ENCODE measurements at places on chromosomes 2 and 18.

GRCh38 chr2:1595274-1595673 lies 149.0 kb downstream of the PXDN start:
- DNase-seq = no peak

DNA sequence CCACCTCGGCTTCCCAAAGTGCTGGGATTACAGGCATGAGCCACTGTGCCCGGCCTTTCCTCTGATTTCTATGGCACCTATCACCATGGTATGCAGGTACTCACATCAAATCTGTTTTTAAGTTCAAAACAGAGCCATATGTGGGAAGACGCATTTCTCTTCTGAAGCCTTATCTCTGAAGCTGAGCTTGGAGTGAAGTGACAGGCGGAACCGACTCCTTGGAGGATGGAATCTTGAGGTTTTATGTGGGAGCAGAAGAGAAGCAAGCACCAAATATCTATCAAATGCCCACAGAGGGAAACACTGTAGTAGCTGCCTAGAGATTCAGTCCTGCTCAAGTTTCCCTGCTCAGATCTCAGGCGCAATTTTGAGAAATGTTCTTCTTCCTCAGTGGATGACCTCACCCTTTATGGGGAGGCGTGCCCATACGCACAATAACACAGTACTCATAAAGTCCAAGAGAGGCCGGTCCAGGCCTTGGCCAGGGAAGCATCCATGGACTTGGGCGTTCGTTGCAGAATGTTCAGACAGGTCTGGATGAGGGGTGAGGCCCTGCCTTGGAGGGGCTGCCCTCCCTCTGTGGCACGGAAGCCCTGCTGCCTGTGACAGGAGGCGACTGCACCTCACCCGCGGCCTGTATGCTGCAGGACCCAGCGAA lies 67.9 kb downstream of the HNRNPLL start:
- no peak for DNase-seq

- no peak for DNase-seq
Measured at GRCh38 chr18:29307231-29307630, 1130.3 kb upstream of the CDH2 start.

DNA sequence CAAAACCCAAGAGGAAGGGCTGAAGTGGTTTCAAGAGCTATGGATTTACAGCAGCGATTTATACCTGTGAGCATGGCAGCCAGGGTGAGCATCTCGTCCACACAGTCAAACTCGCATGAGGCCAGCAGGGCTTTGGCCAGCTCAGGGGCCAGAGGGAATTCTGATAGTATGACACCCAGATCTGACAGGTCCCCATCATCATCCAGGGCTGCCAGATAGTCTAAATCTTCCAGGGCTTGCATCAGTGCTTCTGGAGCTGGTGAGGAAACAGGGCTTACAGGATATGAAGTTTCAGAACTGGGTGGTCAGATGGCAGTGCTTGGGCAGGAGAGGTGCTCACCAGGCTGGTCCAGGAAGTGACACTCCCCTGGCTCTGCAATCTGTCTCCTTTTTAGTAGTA lies 3.5 kb downstream of the DQX1 start:
- DNase-seq = no peak

GRCh38 chr18:74290794-74291471 lies 830 bp downstream of the CYB5A start:
- no peak for DNase-seq

- DNase-seq = no peak
Measured at GRCh38 chr2:136394136-136395060, 276.4 kb upstream of the CXCR4 start.

DNA sequence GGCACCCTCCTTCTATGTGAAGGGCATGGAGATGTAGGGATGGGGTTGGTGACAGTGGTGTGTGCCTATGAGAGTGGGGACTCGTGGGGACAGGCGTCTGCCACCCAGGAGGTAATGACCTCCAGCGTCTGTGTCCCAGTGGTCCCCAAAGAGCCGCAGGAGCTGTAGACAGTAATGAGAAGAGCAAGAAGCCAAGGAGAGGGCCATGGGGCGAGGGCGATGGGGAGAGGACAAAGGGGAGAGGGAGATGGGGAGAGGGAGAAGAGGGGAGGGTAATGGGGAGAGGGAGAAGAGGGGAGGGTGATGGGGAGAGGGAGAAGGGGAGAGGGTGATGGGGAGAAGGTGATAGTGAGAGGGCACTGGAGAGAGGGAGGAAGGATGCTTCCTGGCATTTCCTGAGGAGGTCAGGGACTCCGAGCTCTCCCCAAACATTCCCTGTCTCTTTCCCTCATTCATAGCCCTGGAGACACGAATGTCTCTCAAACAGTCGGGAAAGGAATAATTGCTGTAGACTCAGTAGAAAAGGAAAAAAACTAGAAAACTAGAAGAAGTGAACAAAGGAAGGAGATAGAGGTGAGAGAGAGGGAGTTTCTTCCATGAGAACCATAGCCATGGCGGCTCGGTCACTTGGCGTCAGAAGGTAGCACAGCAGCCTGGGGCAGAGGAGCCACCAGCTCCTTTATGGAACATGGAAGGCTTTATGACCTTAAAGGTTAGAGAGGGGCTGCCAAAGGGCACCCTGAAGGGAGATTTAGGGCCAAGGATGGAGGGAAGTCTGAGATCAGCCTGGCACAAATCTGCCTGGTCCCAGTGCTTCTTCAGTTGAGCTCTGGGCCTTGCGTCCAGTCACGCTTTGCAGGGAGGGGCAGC lies 39.5 kb downstream of the PSD4 start:
- no peak for DNase-seq

DNA sequence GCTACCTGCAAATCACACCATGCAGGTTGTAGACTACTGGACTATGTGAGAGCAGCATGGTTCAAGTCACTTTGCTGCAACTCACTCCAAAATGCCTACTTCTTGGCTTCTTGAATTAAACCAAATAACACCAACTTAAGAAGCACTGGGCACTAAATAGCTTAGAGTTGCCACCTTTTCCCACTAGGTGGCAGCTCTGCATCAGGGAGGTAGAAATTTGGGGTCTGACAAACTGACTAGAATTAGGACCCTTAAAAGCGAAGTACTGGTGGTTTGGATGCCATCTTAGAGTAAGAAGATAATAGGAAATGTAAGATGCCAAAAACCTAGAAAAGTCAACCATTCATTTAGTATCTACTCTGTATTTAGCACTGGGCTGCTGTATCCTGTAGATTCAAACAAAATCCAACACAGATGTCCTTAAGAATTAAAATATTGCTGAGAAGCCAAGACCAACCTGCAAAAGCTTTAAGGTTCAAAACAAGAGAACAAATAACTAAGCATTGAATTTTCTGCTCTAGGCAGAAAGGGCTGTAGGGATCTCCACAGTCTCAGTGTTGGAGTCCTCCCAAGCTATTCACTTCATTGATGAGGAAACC lies 65.5 kb downstream of the CCBE1 start:
- DNase-seq = no peak

DNA sequence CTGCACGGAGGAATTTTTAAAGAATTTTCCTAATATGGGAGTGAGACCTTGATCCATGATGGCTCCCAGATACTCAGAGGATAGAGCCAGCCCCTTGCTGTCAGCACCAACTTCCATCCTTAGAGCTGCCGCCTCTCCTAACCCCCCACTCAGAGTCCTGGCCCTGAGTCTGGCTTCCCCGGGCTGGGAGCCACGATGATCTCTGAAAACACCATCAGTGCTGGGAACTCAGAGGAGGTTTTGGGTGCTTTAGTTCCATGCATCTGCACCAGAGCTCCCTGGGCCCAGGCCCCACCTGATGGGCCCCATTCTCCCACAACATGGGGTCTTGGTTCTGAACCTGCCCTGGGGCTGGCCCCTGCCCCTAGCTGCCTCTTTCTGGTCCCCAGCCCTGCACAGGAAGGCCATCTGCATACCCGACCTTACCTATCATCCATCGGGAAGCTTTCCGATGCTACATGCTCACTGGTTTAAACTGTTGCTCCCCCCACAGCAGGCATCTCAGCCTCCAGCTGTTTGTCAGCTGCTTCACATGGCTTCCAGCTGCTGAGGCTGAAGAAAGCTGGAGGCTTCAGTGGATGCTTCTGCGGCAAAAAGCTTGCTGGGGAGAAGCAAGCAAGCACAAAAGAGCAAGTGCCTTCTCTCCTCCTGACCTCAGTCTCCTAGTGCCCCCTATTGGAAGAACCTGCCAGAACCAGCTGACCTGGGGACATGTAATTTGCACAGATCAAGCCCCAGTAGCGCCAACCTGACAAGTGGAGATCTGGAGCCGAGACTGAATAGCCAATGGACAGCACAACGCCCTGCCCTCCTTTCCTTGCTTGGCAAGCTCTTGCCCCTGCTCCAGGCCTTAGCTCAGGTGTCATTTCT lies 24.2 kb upstream of the RHOB start:
- peak; percentile 39 for DNase-seq

DNA sequence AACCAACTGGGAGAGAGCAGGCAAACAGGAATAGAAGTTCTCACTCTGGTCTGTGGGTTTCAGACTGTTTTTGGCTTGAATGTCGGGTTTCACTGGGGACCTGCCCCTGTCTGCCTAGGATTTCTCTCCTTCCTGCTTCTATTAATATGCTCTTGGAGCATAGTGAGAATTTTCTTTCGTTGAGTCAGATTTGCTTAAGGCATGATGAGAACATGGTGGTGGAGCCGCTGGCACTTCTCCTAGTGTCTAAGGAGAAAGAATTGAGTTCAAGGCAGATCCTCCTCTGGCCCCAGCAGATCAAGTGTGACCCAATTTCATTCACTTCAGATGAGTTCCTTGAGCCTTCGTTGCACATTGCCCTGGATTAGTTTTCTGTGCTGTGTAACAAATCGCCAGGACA lies 103.9 kb upstream of the HS6ST1 start:
- no peak for DNase-seq

DNA sequence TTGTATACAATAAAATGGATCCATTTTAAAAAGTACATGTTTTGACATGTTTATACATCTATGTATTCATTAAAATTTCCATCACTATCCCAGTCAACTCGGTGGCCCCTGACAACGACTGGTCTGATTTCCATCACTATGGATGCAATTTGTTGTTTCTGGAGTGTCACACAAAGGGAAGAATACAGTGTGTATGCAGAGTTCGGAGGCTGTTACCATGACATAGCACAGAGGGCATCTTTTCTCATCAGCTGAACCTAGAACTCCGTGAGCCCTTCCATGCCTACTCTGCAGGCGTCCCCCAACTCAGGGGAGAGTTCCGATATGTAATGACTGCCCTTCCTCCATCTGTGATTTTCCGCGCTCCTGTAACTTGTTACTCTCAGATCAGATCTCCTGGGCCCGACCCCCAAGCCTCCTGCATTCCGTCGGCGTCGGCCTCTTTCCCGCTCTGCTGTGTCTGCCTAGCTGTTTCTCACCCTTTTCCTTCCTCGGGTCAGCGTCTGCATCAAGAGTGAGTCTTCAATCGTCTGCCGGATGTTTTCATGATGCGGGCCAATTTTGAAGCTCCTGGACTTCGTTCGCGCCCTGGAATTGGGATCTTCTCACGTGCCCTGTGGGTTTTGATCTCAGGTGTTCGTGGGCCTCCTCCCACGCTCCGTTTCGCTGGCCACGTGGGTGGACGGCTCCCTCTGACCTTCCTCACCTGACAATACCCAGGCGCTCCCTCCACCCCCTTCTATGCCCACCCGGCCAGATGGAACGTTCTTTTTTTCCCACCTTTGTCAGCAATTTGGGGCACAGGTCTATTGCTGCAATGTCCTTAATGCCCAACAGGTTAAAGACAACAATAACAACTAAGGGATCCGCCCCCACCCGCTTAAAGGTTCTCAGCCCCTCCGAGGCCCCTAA lies 161.0 kb downstream of the TWIST2 start:
- DNase-seq = no peak

- no peak for DNase-seq
Measured at GRCh38 chr2:125842041-125842440, 813.9 kb upstream of the GYPC start.

GRCh38 chr2:107545066-107545465 lies 281.6 kb upstream of the RGPD4 start:
- no peak for DNase-seq

DNA sequence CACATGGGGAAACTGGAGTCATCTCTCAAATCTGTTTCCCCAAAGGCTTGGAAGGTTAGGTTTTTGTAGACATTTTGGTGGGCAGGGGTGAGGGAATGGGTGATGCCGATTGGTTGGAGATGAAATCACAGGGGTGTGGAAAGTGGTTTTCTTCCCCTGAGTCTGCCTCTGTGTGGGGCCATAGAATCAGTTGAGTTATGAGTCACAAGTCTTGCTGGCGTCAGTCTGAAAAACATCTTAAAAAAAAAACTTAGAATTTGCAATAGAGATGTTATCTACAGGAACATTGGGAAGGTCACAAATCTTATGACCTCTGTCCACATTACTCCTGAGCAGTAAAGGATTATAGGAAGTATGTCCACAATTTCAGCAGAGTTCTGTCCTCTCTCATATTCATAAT lies 314.6 kb downstream of the CNTNAP5 start:
- no peak for DNase-seq

DNA sequence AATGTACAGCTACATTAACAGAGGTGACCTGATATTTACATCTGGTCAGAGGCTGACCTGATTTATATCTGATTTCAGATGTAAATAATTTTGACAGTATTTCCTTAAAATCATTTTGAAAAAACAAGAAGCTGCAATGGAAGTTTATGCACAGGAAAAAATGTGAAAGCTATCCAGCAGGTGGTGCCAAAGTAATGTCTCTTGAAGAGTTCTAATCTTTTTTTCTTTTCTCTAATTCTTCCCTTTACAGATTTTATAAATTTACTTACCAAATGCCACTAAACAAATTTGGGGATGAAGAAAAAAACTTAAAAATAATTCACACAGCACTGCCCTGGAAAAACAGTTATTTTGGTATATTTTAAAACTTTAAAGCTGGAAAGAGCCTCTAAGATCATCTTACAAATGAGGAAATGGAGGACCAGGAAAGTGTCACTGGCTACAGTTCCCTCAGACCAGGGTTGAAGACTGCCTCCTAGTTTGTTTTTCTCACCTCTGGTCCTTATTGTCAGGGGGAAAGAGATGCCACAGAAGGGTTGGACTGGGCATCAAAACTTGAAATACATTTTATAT lies 16.4 kb upstream of the FBLN7 start:
- DNase-seq = no peak

DNA sequence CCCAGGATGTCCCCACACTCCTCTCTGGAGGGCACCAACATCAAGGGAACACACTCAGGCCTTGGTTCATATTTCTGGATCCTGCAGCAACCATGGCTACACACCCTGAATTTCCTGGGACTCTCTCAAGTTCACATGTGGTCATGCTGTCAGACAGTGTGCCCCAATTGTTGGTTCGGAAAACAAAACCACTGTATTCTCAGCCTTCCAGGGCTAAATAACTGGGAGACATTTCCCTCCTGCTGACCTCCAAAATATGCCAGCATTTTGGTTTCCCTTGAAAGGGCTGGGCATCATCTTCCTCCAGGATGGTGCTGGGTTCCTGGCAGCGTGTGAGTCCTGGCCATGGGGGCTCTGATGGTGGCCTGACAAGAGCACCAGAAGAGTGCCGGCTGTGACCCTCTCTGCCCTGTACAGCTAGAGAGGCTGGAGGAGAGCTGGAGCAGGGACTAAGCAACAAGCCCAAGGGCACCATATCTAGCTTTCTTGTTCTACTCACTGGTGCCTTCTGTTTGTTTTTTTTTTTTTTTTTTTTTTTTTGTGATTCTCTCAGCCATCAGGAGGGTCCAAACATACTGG lies 37.5 kb upstream of the WIPF1 start:
- no peak for DNase-seq

- DNase-seq = no peak
Measured at GRCh38 chr2:67984600-67984999, 78.2 kb downstream of the C1D start.

- no peak for DNase-seq
Measured at GRCh38 chr2:20436716-20437470, 10.0 kb upstream of the RHOB start.

GRCh38 chr2:131055169-131056065 lies 37.8 kb downstream of the FAM168B start:
- no peak for DNase-seq

GRCh38 chr2:104385743-104386142 lies 468.2 kb upstream of the POU3F3 start:
- DNase-seq = no peak

All from brain pericyte (primary cell).